ENCODE measurements at places on chromosomes 11 and 22.

DNA sequence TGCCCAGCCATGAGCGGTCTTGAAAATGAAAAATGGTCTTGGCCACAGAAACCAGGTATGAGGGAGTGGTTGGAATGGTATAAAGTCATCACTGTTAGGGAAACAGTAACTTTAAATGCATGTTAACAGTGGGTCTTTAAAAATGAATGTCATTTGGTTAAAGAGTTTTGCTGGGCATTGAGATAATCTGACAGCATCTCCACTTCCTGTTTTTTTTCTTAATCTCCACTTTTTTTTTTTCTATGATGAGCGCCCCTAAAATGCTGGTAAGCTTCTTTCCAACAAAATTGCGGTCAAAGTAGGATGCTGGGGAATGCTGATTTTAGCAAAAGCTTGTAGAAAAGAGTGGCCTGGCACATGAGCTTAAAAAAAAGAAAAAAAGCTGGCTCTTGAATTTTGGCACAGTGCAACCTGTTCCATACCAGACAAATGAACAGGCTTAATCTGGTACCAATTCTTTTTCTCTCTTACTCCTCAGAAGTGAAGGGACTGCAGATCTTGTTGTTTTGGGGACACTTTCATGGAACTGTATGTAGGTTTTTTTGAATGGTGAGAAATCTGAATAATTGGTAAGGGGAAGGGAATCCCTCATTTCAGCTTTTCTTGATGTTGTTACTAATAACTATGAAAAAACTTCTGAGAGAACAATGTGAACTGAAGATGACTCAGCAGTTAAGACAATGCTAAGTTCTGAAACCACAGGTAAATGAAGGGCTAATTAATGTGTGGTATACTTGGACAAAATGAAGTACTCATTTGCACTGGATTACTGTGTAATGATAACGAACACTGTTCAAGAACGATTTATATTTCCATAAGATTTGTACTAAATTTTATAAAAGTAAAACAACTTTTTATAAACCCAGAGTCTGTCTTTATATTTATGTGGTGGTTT, 3.1 kb upstream of the ARHGEF12 start:
- DNase-seq = no peak

DNA sequence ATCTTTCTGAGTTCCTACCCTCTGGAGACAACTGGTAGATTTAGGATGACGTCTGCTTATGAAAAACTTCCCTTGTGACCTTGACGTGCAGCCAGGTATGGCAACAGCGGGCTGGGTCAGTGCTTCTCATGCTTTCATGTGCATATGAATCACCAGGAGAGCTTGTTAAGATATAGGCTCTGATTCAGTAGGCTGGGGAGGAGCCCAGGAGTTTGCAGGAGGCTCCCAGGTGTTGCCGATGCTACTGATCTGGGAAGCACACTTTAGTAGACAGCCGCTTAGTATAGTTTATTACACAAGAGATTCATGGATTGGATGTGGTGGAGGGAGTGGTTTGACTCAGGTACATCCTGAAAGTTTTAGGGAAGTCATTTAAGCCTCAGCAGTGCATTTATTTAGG, 23.8 kb downstream of the DIXDC1 start:
- peak; percentile 88 for DNase-seq

GRCh38 chr11:76564364-76564763, 106.2 kb downstream of the LRRC32 start:
- no peak for DNase-seq

GRCh38 chr11:1736447-1736992, 13.9 kb downstream of the IFITM10 start:
- no peak for DNase-seq

- no peak for DNase-seq
These were observed 5.6 kb upstream of the MIAT start for GRCh38 chr22:26651815-26652214.

- no peak for DNase-seq
These were observed 9.2 kb upstream of the GAS2 start for GRCh38 chr11:22657101-22657694.

DNA sequence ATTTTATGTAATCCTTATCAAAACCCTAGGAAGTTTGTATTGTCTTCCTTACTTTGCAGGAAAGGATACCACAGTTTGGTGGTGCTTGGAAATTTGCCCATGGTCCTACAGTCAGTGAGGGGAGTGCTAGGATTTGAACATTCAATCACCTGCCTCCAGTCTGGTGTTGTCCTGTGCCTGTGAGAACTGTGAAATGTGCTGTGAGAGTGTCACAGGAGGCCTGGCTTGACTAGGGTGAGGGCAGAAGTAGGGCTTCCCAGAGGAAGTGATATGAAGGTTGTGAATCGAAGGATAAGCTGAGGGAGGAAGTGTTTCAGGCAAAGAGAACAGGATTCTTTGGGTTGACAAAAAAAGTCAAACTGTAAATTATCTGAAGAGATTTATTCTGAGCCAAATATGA, 424.4 kb downstream of the TMEM135 start:
- DNase-seq = no peak

- DNase-seq = no peak
These were observed 17.7 kb downstream of the DCHS1 start for GRCh38 chr11:6637871-6638270.

- DNase-seq = no peak
These were observed 19.9 kb upstream of the CTSC start for GRCh38 chr11:88357323-88358039.

GRCh38 chr11:70099578-70100279, 21.6 kb downstream of the ANO1 start:
- DNase-seq = no peak

DNA sequence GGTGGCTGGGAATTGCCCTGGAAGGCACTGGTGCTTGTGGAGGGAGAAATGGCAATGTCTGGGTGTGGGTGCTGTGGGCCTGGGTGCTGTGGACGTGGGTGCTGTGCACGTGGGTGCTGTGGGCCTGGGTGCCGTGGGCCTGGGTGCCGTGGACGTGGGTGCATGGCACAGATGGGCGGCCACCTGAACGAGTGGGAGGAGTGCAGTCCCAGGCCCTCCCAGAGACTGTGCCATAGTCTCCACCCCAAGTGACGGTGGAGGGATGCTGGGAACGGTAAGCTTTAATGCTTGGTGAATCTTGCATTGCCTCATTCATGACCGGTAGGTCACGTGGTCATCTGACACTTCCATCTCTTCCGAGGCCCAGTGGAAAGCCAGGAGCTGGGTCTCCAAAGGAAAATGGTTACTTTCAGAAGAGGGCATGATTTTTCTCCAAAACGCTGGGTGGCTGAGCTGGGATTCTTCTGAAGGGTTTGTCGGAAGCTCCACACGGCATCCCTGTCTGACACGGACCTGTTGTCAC, 28.8 kb upstream of the BRSK2 start:
- DNase-seq = no peak

DNA sequence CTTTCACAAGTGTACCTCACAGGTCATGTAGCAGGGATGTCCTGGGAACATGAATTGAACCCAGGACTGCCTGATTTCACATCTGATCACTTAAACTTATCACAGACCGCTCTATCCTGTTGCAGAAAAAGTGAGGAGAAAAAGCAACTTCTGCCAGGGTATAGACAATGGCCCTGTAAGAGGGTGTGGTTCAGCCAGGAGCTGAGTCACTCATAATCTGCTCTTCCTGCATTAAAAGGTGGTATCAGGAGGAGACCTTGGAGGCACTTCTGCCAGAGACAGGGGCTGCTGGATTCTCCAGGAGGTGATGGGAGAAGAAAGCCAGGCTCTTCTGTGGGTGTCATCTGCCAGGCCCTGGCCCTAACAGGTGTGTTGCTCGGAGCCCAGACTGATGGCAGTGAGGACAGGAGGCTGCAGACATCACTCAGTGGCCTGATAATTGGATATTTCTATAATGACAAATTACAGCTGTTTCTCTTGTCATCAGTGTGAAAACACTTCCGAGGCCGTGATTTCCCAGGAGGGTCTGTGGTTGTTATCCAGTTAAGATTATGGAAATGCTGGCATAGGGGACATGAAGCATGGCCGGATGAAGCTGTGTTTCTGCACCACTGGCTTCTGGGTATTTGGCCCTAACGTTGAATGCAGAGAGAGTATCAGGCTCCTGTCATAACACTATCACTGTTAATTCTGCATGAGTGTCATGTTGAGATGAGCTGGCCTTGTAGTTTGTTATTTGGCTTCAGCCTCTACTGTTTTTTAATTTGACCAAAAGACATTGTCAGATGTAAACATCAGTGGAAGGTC, 125.1 kb upstream of the ZBED5 start:
- DNase-seq = no peak

DNA sequence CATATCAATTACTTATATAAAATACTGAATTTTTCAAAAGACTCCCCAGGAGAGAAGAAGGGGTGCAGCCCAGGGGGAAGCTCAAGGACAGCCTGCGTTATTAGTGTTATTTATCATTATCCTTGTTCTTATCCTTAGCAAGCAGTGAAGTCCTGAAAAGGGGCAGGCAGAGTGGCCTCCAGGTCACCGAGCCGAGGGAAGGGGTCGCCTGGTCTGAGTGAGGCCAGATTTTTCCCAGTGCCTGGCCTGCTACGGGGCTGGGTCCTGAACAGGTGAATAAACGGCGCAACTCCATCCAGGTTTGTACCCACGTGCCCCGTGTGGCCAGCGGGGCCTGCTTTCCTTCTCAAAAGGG, 123.7 kb downstream of the BRD1 start:
- DNase-seq = no peak

DNA sequence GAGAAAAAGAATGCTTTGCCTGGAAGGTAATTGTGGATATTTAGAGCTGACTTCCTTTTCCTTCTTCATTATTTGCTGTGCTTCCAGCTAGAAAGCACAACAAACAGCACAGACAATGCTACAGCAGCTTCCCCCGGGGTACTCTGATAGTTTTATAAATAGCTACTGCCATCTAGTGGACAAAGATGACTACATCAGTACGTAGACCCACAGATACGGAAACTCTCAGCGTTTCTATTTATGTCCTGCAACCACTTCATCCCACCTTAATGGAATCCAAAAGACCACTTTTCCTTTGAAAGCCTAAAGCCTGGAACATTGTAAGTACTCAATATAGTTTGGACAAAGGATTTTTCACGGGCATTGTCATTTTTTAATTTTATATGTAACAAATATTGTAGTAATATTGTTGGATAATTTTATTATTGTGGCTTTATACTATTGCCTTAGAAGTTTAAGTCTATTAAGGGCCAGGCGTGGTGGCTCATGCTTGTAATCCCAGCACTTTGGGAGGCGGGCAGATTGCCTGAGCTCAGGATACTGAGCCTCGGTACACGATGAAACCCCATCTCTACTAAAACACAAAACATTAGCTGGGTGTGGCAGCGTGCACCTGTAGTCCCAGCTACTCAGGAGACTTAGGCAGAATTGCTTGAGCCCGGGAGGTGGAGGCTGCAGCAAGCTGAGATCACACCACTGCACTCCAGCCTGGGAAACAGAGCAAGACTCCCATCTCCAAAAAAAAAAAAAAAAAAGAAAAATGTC, 7.5 kb downstream of the HSPA8 start:
- no peak for DNase-seq

DNA sequence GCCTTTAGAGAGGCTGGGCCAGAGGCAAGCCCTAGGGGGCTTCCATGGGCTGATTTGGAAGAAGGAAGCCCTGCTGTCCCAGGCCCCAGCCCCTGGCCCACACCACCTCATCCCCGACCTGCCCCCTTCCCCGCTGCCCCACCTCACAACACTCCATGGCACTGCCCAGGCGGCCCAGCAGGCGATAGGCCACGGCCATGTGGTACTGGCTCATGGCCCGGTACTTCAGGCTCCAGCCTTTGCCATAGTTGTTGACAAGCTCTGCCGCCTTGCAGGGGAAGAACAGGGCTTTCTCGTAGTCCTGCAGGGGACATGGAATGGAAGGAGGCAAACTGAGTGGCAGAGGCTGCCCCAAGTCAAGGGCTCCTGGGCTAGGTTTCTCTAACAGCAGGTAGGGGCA, 6.4 kb downstream of the RAPSN start:
- DNase-seq = no peak

DNA sequence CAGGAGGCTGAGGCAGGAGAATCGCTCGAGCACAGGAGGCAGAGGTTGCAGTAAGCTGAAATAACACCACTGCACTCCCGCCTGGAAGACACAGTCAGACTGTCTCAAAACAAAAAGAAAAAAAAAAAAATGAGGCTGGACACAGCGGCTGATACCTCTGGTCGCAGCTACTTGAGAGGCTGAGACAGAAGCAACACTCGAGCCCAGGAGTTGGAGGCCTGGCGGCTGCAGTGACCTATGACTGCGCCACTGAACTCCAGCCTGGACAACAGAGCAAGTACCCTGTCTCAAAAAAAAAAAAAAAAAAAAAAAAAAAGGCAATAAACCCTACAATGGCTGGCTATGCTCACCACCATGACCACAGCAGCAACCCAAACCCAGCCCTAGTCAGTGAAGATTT, 11.0 kb downstream of the NAP1L4 start:
- no peak for DNase-seq

DNA sequence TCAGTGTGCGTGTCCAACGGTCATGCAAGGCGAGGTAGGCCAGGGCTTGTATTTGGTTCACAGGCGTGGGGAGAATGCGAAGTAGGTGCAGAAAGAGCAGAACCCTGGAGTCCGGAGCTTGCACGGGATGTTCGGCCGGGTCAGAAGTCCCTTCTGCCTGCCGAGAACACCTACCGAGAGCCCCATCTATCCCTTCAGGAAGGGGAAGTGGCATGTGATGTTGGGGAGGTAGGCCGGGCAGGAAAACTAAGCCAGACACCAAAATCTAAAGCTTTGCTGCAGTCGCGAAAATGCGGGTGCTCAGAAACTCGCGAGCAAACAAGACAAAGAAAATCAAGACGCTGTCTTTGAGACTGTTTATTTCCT, 435 bp upstream of the TAF6L start:
- no peak for DNase-seq

GRCh38 chr22:41779929-41780505, 20.5 kb upstream of the CCDC134 start:
- DNase-seq = no peak

- no peak for DNase-seq
These were observed 3.3 kb downstream of the PHOX2A start for GRCh38 chr11:72240461-72241290.

DNA sequence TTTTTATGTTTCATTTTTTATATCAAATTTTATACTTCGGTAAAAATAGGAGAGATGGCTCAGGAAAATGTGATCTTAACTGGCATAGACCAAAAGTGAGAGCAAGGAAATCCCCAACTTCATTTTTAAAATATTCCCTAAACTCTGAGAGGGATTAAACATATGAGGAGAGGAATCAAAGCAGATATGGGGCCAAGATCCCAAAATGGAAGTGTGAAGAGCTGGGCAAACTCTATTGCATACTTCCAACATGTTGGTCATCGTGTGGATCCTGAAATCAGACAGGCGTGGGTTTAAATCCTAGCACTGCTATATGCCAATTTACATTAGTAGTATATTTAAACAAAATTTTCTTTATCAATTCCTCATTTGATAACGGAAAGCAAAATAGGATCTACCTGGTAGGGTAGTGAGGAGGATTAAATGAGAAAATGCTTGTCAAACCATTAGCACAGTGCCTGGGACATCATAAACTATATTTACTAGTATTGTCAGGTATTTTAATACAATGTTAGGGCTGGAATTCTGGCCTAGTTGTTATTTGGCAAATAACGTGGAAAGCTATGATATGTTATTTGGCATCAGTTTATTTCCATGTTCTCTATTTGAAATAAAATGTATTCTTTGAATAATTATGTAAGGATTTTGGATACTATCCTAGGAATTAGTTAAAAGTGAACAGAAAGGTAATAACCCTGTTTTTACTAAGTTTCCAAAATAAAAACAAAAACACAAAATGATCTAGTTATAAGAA, 392.8 kb upstream of the CCDC90B start:
- DNase-seq = no peak

- no peak for DNase-seq
These were observed 4.1 kb downstream of the RFPL2 start for GRCh38 chr22:32200752-32201151.

Measured in retinal pigment epithelial cell (primary cell).